ENCODE measurements at places on chromosomes 12 and 14. TPM values are rescaled to one million over a fixed set of nuclear protein-coding genes. Genes with fewer than 3 reads are reported as not detected.
A peak's percentile ranks its signal among the peaks of the same experiment; 100 is the strongest.

Gene MDGA2
- not detected for total RNA-seq

Gene STK38L
- 37.8 TPM for total RNA-seq

Gene NR2C1
- 51.6 TPM for total RNA-seq

Gene IL31
- total RNA-seq: not detected

Gene CCDC38
- total RNA-seq: not detected

Gene DCAF11
- total RNA-seq: 86.4 TPM

GRCh38 chr12:89859508-89860220 lies 151.0 kb upstream of the ATP2B1 start:
- H3K36me3 ChIP-seq: no peaks in the 10 kb centered on the region
- no peak overlapping the region for H3K4me3 ChIP-seq
- no peak overlapping the region for H3K27ac ChIP-seq
- H3K4me1 ChIP-seq: no peaks in the 10 kb centered on the region
- no peaks in the 10 kb centered on the region for H3K27me3 ChIP-seq

DNA sequence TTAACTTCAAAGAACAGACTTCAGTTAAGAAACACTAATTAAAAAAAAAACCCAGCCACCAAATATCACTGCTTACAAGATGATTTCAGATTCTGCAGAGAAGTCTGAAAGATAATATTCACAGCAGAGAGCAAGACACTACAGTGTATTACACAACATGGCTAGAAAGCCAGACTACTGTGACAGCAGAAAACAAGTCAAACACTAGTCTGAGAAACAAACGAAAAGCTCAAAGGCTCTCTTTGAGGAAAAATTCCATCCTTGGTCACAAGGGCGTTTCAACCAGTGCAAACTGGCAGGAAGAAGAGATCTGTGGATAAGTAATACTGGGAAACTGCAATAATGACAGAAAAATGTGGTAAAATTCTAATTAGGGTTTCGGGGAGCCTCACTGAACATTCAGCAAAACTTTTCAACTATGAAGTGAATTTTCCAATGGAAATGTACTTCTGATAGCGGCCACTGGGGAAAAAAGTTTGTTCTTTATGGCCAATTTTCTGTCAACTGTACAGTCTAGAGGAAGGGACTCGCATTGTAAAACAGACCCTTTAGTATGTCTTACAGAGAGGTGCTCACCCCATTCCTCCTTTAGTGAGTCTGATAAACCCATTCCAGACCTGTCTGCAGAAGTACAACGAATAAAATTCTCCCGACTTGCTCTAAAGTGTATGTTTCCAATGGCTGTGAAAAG lies 50.4 kb downstream of the ACADS start:
- H3K4me3 ChIP-seq: no peak overlapping the region
- no peaks in the 10 kb centered on the region for H3K27me3 ChIP-seq
- H3K27ac ChIP-seq: no peak overlapping the region
- H3K36me3 ChIP-seq: no peaks in the 10 kb centered on the region
- no peaks in the 10 kb centered on the region for H3K4me1 ChIP-seq

DNA sequence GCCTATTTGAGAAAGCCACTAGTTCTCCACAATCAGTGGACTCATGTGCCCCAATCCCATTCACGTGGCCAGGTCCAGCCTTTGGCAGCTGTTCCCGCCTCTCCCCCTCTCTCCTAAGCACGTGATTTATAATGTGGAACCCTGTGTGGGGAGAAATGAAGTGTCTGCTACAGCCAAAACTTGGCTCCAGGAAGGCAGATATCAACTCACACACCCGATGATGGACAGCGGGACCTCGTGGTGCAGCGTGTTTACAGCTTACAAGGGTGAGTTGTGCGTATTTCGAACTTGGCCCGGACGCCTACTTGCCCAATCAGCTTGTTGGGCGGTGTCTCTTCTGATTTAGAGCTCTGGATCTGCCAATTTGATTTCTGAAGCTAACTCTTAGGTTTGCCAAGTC lies 38.1 kb upstream of the FAM181A start:
- H3K4me1 ChIP-seq: peaks cover 5% of the 10 kb centered on the region
- no peak for DNase-seq
- no peaks in the 10 kb centered on the region for H3K27me3 ChIP-seq
- no peak overlapping the region for H3K27ac ChIP-seq
- no peak overlapping the region for H3K4me3 ChIP-seq
- H3K36me3 ChIP-seq: no peaks in the 10 kb centered on the region

DNA sequence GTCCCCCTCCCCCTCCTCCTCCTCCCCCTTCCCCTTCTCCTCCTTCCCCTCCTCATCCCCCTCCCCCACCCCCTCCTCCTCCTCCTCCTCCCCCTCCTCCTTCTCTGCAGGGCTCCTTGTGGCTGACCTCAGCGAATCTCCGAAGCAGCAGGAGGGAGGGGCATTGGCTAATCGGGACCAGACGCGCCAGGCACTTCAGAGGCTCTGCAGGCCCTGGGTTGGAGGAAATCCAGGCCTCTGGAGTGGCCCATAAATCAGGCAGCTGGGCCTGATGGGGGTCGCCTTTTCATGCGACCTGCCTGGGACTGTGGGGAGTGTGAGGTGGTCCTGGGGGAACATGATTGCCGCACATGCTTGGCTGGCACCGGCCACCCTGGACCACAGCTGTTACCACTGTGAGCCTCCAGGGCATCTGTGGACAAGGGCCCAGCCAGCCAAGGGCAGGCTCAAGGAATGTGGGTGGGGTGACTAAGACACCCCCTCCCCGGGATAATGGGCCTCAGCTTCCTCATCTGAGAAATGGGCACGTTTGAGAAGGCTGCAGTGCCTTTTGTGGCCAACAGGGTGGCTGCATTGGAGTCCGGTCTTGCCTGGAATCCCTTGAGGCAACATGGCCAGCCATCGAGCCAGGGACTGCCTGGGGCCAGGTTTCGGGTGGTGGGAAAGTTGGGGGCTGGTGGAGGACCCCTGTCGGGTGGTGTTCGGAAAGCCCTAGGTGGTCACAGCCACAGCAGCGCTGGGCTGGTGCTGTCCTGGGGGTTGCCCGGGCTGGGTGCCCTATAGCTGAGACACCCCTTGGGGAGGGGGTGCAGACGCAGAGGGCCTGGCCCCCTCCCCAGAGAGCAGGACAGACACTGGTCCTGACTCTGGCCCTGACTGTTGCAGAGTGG lies 12.0 kb downstream of the KIF26A start:
- DNase-seq: no peak
- H3K36me3 ChIP-seq: no peaks in the 10 kb centered on the region
- no peak overlapping the region for H3K4me3 ChIP-seq
- H3K4me1 ChIP-seq: no peaks in the 10 kb centered on the region
- no peaks in the 10 kb centered on the region for H3K27me3 ChIP-seq
- H3K27ac ChIP-seq: no peak overlapping the region

GRCh38 chr14:90452366-90452765 lies 55.5 kb downstream of the CALM1 start:
- DNase-seq: no peak
- H3K36me3 ChIP-seq: no peaks in the 10 kb centered on the region
- no peak overlapping the region for H3K27ac ChIP-seq
- peaks cover 3% of the 10 kb centered on the region for H3K4me1 ChIP-seq
- H3K27me3 ChIP-seq: no peaks in the 10 kb centered on the region

GRCh38 chr14:44941591-44941990 lies 20.2 kb downstream of the KLHL28 start:
- DNase-seq: no peak
- H3K4me1 ChIP-seq: no peaks in the 10 kb centered on the region
- H3K4me3 ChIP-seq: no peak overlapping the region
- peaks cover 15% of the 10 kb centered on the region for H3K36me3 ChIP-seq
- H3K27me3 ChIP-seq: no peaks in the 10 kb centered on the region
- no peak overlapping the region for H3K27ac ChIP-seq

GRCh38 chr12:108310489-108310888 lies 28.6 kb downstream of the CMKLR1 start:
- DNase-seq: no peak
- H3K27me3 ChIP-seq: no peaks in the 10 kb centered on the region
- no peak overlapping the region for H3K4me3 ChIP-seq
- no peaks in the 10 kb centered on the region for H3K36me3 ChIP-seq

- H3K27ac ChIP-seq: no peak overlapping the region
- no peak overlapping the region for H3K4me3 ChIP-seq
Measured at GRCh38 chr12:76768576-76768975, 4.7 kb downstream of the ZDHHC17 start.

GRCh38 chr14:102408724-102409123 lies 46.0 kb downstream of the TECPR2 start:
- peak overlapping the region; percentile 76 for H3K27ac ChIP-seq
- H3K36me3 ChIP-seq: no peaks in the 10 kb centered on the region
- H3K27me3 ChIP-seq: no peaks in the 10 kb centered on the region
- no peak overlapping the region for H3K4me3 ChIP-seq
- no peaks in the 10 kb centered on the region for H3K4me1 ChIP-seq

DNA sequence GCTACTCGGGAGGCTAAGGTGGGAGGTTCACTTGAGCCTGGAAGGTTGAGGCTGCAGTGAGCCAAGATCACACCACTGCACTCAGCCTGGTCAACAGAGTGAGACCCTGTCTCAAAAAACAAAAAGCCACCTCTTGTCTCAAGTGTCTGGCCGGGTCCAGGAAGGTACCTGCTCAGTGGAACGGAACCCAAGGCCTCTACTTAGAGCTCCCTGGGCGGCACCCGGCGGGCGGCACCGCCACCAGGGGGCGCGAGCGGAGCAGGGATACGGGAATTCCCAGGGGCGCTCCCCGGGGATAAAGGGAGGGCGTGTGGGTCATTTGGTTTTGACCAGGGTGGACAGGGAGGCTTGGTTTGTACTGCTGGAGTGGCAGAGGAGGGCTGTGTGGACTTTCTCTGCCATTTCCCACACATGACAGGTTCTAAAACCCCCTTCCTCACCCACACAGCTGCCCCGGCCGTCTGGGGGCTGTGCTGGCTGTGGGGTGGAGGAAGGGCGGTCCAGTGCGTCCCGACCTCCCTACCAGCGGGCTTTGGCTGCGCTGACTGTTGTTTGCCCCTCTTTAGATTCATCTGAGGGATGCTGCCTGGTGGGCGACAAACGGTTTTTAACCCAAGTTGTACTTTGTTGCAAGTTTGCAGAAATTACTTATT lies 91.4 kb downstream of the SETD3 start:
- H3K36me3 ChIP-seq: no peaks in the 10 kb centered on the region
- H3K27me3 ChIP-seq: peaks cover 24% of the 10 kb centered on the region
- no peak overlapping the region for H3K4me3 ChIP-seq
- H3K4me1 ChIP-seq: peaks cover 6% of the 10 kb centered on the region
- no peak overlapping the region for H3K27ac ChIP-seq

DNA sequence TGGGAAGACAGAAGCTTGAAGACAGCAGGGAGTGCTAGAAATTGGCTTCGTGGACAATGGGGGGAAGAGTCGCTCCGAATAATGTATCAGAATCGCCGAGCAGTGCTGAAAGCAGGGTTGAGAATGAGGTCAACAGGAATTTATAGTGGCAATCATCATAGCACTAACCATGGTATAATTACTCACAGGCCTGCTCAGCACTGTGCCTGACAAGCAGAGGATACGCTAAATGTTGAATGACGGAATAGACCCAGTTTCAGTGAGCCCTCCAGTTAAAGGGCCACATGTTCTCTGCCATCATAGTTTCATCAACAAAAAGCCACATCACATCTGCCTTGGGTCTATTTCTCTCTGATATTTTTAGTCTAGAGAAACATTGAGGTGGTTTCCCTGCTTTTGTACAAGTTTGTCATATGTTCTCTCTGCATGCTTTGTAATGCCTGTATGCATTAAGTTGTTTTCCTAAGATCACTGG lies 130.3 kb upstream of the EGLN3 start:
- DNase-seq: no peak
- H3K36me3 ChIP-seq: no peaks in the 10 kb centered on the region
- no peak overlapping the region for H3K27ac ChIP-seq
- no peak overlapping the region for H3K4me3 ChIP-seq

- H3K36me3 ChIP-seq: no peaks in the 10 kb centered on the region
- H3K4me3 ChIP-seq: no peak overlapping the region
- no peak overlapping the region for H3K27ac ChIP-seq
- no peak for DNase-seq
- no peaks in the 10 kb centered on the region for H3K27me3 ChIP-seq
Measured at GRCh38 chr12:123900871-123901376, 71.7 kb downstream of the CCDC92 start.

DNA sequence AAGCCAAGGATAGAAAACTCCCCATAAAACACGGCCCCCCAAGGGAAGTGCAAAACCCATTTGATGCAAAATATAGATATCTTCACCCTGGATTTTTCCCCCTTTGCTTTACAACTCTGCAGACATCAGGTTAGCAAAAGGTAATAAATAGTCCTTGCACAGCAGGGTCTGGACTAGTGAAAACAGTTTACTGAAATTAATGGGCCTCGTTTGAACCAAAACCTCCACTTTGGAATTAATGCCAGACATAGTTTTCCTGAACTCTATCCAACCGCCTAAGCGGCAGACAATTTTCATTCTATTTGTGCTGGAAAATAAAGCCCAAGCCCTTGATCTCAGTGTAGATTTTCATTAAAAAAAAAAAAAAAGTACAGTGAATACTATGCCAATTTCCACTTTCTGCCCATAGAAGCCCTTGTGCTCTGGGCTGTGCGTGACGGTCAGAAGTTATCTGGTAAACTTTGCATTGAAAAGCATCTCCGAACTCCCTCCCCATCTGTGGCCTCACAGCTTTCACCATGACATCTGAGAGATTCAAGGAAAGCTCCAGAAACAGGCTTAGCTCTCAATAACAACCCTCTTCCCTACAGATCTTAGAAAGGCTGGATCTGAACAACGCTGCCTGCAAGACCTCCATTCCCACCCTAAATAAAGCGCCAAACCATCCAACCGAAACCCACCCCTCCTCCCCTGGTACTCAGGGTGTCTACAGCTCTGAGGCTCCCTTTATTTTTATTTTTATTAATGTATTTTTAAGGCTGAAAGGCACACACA lies 11.0 kb upstream of the IRF2BPL start:
- DNase-seq: peak; percentile 39
- H3K27me3 ChIP-seq: no peaks in the 10 kb centered on the region
- peak overlapping the region; percentile 100 for H3K27ac ChIP-seq
- peak overlapping the region; percentile 40 for H3K4me3 ChIP-seq
- peaks cover 86% of the 10 kb centered on the region for H3K4me1 ChIP-seq
- H3K36me3 ChIP-seq: no peaks in the 10 kb centered on the region

DNA sequence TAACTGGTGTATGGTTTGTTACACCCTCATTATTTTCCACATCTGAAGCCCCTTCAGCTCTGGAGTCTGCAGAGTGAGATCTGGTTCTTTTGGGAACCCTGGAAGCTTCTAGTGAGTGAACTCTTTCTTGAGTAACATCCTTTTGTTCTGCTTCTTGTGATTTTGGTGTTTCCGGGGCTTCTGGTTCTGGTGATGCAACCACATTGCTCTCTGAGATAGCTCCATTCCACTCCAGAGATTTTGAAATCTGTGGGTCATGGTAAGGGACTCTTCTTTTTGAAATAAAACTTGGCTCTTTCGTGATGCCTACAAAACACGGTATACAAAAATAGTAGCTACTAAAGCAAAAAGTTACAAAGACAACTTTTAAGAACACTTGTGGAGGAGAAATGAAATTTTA lies 5.4 kb downstream of the MDM1 start:
- H3K27me3 ChIP-seq: no peaks in the 10 kb centered on the region
- H3K27ac ChIP-seq: no peak overlapping the region
- peaks cover 10% of the 10 kb centered on the region for H3K4me1 ChIP-seq
- DNase-seq: no peak

GRCh38 chr14:71852181-71852580 lies 80.0 kb upstream of the RGS6 start:
- DNase-seq: no peak
- no peak overlapping the region for H3K4me3 ChIP-seq
- no peaks in the 10 kb centered on the region for H3K27me3 ChIP-seq
